Activated gamma-delta T cell treated with anti-CD3 and anti-CD28 coated beads, Interleukin-2, amount 50 U/mL, for 16 hours (primary cell): ENCODE measurements at places on chromosomes 3 and 15.

GRCh38 chr15:92170897-92171296, 222.8 kb upstream of the ST8SIA2 start:
- no peak for DNase-seq

GRCh38 chr3:124643453-124643852, 86.8 kb upstream of the UMPS start:
- no peak for DNase-seq

GRCh38 chr3:57974796-57975388, 33.3 kb upstream of the FLNB start:
- no peak for DNase-seq

DNA sequence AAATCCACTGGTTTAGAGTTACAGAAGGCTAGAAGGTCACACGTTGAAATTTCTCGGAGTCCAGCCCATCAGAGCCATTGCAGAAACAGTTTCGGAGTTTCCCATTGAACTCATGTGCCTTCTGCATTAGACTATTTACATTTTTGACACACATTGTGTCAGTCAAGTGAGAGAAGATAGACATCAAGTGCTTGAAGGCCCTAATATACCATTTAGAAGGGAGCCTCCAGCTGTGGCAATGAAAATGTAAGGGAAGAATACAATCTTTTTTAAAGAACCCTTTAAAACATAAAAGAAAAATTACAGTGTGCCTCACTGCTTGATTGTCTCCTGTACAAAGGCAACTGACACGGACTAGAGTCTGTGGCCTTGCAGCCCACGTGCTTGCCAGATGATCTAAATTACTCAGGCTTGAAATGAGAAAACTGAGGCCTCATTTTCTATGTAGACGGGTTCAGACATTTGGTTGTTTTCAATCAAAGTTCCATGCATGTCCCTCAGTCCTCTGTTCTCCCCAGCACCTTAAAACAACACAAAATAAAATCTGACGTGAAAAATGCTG, 650.5 kb downstream of the ROBO2 start:
- no peak for DNase-seq

- no peak for DNase-seq
Measured at GRCh38 chr3:53422954-53423698, 71.3 kb upstream of the CACNA1D start.

DNA sequence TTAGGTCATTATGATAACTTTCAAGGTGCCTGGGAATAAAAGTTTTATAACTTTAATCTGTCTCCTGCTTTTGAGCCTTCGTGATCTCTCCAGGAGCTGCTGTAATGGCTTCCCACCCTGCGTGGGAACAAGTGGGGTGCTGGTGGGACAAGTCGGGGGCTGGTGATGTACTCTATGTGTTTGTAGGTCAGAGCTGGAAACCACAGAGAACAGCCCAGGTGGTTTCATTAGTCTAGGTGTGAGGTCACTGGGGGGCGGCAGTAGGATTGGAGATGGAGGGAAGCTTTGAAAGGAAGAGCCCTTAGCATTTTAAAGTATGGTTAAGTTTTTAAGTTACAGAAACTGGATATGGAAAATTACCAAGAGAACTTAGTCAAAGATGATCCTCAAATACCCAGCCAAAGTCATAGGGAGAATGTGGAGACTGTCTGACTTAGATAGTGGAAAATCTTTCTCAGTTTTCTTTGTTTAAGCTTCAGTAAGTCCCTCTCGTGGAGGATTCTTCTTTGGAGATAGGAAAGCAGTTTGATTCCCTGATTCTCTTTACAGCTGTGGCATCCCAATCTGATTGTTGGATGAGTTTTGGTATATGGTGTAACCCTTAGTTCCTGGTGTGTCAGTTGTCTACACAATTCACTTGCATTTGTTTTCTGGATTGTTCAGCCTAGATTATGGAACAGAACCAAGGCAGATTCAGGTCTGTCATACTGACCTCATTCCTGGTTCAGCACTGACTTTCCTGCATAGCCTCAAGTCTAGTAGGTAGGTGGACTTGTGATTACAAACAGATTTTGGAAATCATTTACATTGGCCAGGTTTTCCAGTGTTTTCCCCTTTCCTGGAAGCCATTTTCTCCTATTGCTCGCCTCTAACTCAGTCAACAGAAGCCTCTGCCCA, 115.6 kb downstream of the FNDC3B start:
- DNase-seq: no peak

- DNase-seq: no peak
Measured at GRCh38 chr3:139238281-139239030, 105.4 kb upstream of the MRPS22 start.
